ENCODE measurements at places on chromosomes 1 and 21. TPM values are rescaled to one million over a fixed set of nuclear protein-coding genes. Genes with fewer than 3 reads are reported as not detected.

NGF gene
- 1.1 TPM for total RNA-seq

KCNN3 gene
- total RNA-seq: not detected

SH2D1B gene
- not detected for total RNA-seq

SLC30A2 gene
- total RNA-seq: not detected

AIM2 gene
- total RNA-seq: not detected

ADAMTS5 gene
- 0.10 TPM for total RNA-seq

GIPC2 gene
- not detected for total RNA-seq

CSF1 gene
- 11.7 TPM for total RNA-seq

GRCh38 chr1:218304281-218305039 is 19.4 kb downstream of the RRP15 start:
- peaks cover under 1% of the 10 kb centered on the region for H3K4me1 ChIP-seq
- H3K36me3 ChIP-seq: peaks cover 54% of the 10 kb centered on the region
- peak; percentile 34 for DNase-seq
- no peak overlapping the region for H3K4me3 ChIP-seq
- H3K27ac ChIP-seq: no peak overlapping the region

- DNase-seq: no peak
- peaks cover 8% of the 10 kb centered on the region for H3K36me3 ChIP-seq
- no peak overlapping the region for H3K27ac ChIP-seq
- no peak overlapping the region for H3K4me3 ChIP-seq
- H3K27me3 ChIP-seq: peaks cover 4% of the 10 kb centered on the region
- no peaks in the 10 kb centered on the region for H3K4me1 ChIP-seq
These were observed 70.0 kb upstream of the SELENON start for GRCh38 chr1:25729790-25730644.

DNA sequence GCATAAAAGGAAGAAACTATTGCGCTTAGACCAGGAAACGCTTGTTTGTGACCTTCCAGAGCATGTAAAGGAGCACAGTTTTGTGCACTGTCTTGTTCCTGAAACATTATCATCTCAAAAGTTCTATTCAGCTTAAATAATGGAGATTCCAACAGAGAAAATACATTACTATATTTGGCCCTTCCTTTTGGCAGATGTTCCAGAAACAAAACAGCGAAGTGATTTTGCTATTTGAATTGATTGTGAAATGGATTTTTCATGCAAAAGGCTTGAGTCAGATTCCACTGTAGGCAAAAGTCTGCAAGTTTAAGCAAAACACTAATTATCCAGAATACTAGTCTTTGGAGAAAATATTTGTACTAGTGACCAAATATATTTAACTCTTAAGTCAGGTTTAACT is 80.3 kb upstream of the PTBP2 start:
- no peak overlapping the region for H3K27ac ChIP-seq
- H3K27me3 ChIP-seq: no peaks in the 10 kb centered on the region
- peak; percentile 9 for DNase-seq
- peaks cover 5% of the 10 kb centered on the region for H3K4me1 ChIP-seq
- no peaks in the 10 kb centered on the region for H3K36me3 ChIP-seq
- no peak overlapping the region for H3K4me3 ChIP-seq

GRCh38 chr1:54471588-54471987 is 65.4 kb upstream of the SSBP3 start:
- H3K27ac ChIP-seq: no peak overlapping the region
- H3K4me1 ChIP-seq: no peaks in the 10 kb centered on the region
- no peaks in the 10 kb centered on the region for H3K36me3 ChIP-seq
- H3K27me3 ChIP-seq: peaks cover 23% of the 10 kb centered on the region

- no peak overlapping the region for H3K27ac ChIP-seq
- no peaks in the 10 kb centered on the region for H3K4me1 ChIP-seq
- no peaks in the 10 kb centered on the region for H3K27me3 ChIP-seq
- H3K36me3 ChIP-seq: no peaks in the 10 kb centered on the region
- no peak for DNase-seq
These were observed 21.1 kb upstream of the RBM15 start for GRCh38 chr1:110318046-110318445.

DNA sequence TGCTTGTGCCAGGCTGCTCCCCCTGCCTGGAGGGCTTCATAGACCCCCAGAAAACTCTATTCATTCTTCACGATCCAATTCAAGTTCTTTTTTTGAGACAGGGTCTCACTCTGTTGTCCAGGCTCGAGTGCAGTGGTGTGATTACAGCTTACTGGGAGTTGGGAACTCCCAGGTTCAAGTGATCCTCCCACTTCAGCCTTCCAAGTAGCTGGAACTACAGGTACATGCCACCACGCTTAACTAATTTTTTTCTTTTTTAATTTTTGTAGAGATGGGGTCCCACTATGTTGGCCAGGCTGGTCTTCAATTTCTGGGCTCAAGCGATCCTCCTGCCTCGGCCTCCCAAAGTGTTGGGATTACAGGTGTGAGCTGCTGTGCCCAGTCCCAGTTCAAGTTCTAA is 4.3 kb downstream of the STK40 start:
- peak overlapping the region; percentile 31 for H3K27ac ChIP-seq
- no peaks in the 10 kb centered on the region for H3K27me3 ChIP-seq
- DNase-seq: no peak
- peaks cover 24% of the 10 kb centered on the region for H3K4me1 ChIP-seq
- H3K36me3 ChIP-seq: peaks cover 16% of the 10 kb centered on the region

DNA sequence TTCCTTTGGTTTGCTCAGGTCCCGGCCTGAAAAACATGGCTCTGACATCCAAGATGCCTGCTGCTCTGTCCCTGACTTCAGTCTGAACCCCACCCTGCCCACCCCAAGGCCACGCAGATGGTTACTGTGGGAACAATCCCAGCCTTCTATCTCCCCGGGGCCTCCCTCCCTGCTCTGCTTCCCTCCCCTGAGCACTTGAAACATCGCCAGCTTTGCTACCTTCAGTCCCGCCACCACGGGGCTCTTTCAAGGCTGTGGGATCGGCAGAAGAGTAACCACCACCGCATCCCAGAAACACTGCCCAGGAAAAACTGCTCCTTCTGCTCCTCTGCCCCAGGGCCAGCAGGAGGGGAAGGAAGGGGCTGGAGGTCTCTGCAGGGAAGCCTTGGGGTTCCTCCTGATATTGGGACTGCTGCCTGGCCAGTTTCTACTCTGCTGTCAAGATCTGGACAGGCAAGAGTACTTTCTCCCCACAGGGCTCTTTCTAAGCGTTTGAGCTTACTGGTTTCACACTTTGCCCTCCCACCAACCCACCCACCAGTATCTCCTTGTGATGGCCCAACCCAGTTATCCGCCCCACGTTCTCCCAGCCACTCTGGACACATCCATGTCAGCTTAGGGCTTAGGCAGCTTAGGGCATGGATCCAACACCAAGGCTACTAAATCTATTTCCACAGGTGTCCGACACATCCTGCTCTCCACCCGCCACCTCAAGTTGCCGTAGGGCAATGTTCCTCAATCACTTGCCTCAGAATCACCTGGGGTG is 8.4 kb downstream of the ETNK2 start:
- H3K27ac ChIP-seq: no peak overlapping the region
- peaks cover 34% of the 10 kb centered on the region for H3K36me3 ChIP-seq
- peaks cover 25% of the 10 kb centered on the region for H3K4me1 ChIP-seq
- H3K4me3 ChIP-seq: no peak overlapping the region

DNA sequence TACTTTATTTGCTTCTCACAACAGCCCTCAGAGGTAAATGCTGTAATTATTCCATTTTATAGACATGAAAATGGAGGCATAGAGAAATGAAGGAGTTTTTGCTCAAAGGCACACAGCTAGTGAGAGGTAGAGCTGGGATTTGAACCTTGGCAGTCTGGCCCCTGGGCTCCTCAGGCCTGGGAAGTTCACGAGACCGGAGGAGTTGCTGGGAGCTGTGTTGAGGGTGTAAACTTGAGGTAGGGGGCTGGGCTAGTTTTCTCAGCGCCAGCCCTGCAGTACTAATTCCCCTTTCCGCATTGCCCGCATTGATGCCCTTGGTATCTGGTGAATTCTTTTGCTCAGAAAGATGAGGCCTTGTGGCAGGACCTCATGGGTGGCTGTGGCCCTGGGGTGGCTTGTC is 73.3 kb downstream of the PTPRU start:
- no peak overlapping the region for H3K27ac ChIP-seq
- no peak for DNase-seq
- peaks cover 19% of the 10 kb centered on the region for H3K36me3 ChIP-seq
- H3K27me3 ChIP-seq: no peaks in the 10 kb centered on the region

GRCh38 chr21:26246073-26246472 is 75.5 kb upstream of the APP start:
- no peak for DNase-seq
- no peak overlapping the region for H3K27ac ChIP-seq
- H3K27me3 ChIP-seq: no peaks in the 10 kb centered on the region
- H3K36me3 ChIP-seq: no peaks in the 10 kb centered on the region

DNA sequence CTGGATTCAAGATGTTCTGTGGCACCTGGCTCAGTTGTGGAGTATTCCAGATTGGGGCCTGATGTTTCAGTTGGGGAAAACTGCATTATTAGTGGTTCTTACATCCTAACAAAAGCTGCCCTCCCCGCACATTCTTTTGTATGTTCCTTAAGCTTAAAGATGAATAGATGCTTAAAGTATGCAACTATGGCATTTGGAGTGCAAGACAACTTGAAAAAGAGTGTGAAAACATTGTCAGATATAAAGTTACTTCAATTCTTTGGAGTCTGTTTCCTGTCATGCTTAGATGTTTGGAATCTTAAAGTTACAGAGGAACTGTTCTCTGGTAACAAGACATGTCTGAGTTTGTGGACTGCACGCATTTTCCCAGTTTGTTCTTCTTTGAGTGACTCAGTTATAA is 7.2 kb downstream of the FPGT start:
- no peaks in the 10 kb centered on the region for H3K27me3 ChIP-seq
- H3K4me1 ChIP-seq: no peaks in the 10 kb centered on the region
- DNase-seq: no peak
- peaks cover 36% of the 10 kb centered on the region for H3K36me3 ChIP-seq
- no peak overlapping the region for H3K4me3 ChIP-seq
- no peak overlapping the region for H3K27ac ChIP-seq

GRCh38 chr1:180888870-180889269 is 23.8 kb upstream of the KIAA1614 start:
- peaks cover 17% of the 10 kb centered on the region for H3K36me3 ChIP-seq
- H3K4me3 ChIP-seq: no peak overlapping the region
- H3K27ac ChIP-seq: no peak overlapping the region
- no peaks in the 10 kb centered on the region for H3K27me3 ChIP-seq
- DNase-seq: no peak
- no peaks in the 10 kb centered on the region for H3K4me1 ChIP-seq

- no peaks in the 10 kb centered on the region for H3K36me3 ChIP-seq
- H3K4me1 ChIP-seq: no peaks in the 10 kb centered on the region
- H3K27me3 ChIP-seq: peaks cover 16% of the 10 kb centered on the region
- H3K4me3 ChIP-seq: no peak overlapping the region
- DNase-seq: no peak
These were observed 27.2 kb downstream of the TENT5C start for GRCh38 chr1:117633068-117633345.

GRCh38 chr1:1631782-1632420 is at the start of gene MMP23B:
Gene MMP23B (plus strand): TSS chr1:1632173. CDS start chr1:1632219, 46 bp downstream.
- no peaks in the 10 kb centered on the region for H3K36me3 ChIP-seq
- no peaks in the 10 kb centered on the region for H3K4me1 ChIP-seq
- no peaks in the 10 kb centered on the region for H3K27me3 ChIP-seq
- H3K4me3 ChIP-seq: no peak within 1 kb of the TSS

- H3K36me3 ChIP-seq: peaks cover 6% of the 10 kb centered on the region
- peaks cover 60% of the 10 kb centered on the region for H3K4me1 ChIP-seq
- no peak overlapping the region for H3K4me3 ChIP-seq
- peak overlapping the region; percentile 17 for H3K27ac ChIP-seq
- DNase-seq: no peak
These were observed 2.9 kb downstream of the NECTIN4 start for GRCh38 chr1:161086457-161086856.

DNA sequence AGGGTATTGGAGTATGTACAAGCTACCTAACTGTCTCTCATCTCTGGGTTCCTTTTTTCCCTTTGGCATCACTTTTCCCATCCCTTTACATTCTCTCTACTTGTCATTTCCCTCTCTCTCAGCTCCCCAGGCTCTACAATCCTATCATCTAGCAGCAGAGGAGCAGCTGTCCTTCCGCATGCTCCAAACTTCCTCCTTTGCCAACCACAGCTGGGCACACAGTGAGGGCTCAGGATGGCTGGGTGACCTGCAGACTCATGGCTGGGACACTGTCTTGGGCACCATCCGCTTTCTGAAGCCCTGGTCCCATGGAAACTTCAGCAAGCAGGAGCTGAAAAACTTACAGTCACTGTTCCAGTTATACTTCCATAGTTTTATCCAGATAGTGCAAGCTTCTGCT is 561 bp downstream of the CD1E start:
- no peak for DNase-seq
- H3K27me3 ChIP-seq: peaks cover 47% of the 10 kb centered on the region
- no peak overlapping the region for H3K27ac ChIP-seq

DNA sequence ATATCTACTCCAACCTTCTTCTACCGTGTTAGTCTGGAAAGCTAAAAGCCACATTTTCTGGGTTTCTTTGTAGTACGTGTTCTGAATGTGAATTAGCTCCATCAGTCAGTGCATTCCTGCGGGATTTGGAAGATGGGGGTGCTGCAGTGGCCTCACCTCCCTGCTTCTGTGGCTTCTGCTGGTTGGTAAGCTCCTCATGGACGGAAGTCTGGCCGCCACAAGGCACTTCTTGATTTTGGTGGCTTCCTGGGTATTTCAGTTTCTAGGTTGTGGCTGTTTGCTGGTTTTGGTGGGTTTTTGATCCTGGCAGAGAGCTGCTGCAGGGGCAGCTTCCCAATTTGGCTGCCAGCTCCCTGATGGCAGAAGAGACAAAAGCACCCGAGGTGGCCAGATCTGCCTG is 20.9 kb upstream of the TACSTD2 start:
- H3K27me3 ChIP-seq: no peaks in the 10 kb centered on the region
- no peak overlapping the region for H3K4me3 ChIP-seq
- peaks cover 16% of the 10 kb centered on the region for H3K36me3 ChIP-seq
- H3K4me1 ChIP-seq: peaks cover 23% of the 10 kb centered on the region

GRCh38 chr21:45998276-45998701 is 16.7 kb downstream of the COL6A1 start:
- H3K4me1 ChIP-seq: no peaks in the 10 kb centered on the region
- no peaks in the 10 kb centered on the region for H3K27me3 ChIP-seq
- H3K36me3 ChIP-seq: peaks cover 6% of the 10 kb centered on the region
- H3K27ac ChIP-seq: no peak overlapping the region

- no peaks in the 10 kb centered on the region for H3K27me3 ChIP-seq
- H3K4me1 ChIP-seq: peaks cover 30% of the 10 kb centered on the region
- H3K36me3 ChIP-seq: peaks cover 33% of the 10 kb centered on the region
- peak; percentile 72 for DNase-seq
- peak within 1 kb of the TSS; percentile 87 for H3K4me3 ChIP-seq
- H3K27ac ChIP-seq: peak within 1 kb of the TSS; percentile 94
These were observed at the start of gene ZNF436 for GRCh38 chr1:23369335-23370013. Gene ZNF436 (minus strand): TSS chr1:23369836. CDS start chr1:23368005, 1,831 bp downstream.

DNA sequence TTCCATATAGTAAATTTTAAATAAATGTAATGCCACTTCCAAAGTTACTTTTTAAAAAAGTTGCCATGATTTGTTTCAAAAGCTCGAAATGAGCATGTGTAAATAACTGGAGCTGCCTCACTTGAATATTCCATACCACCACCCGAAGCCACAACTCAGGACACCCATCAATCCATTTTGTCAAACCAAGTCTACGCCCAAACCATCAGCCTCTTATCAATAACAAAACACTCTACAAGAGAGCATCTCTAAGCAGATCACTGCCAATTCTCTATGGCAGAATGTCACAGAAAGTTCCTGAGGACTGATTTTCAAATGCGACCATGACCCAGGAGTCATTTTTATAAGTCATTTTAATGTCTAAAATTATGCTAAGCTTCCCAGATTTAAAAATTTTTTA is 4.5 kb downstream of the HNRNPR start:
- H3K27me3 ChIP-seq: no peaks in the 10 kb centered on the region
- peaks cover 44% of the 10 kb centered on the region for H3K4me1 ChIP-seq
- H3K36me3 ChIP-seq: peaks cover 60% of the 10 kb centered on the region
- H3K4me3 ChIP-seq: peak overlapping the region; percentile 77
- peak overlapping the region; percentile 60 for H3K27ac ChIP-seq

- peaks cover 27% of the 10 kb centered on the region for H3K36me3 ChIP-seq
- no peak overlapping the region for H3K27ac ChIP-seq
- H3K4me1 ChIP-seq: peaks cover 37% of the 10 kb centered on the region
- no peak for DNase-seq
- H3K4me3 ChIP-seq: no peak overlapping the region
These were observed 3.5 kb downstream of the MINDY1 start for GRCh38 chr1:151003180-151003579.
